ENCODE measurements at places on chromosomes 2 and 18.

GRCh38 chr2:128756365-128756717, 437.7 kb upstream of the HS6ST1 start:
- DNase-seq, result no peak

DNA sequence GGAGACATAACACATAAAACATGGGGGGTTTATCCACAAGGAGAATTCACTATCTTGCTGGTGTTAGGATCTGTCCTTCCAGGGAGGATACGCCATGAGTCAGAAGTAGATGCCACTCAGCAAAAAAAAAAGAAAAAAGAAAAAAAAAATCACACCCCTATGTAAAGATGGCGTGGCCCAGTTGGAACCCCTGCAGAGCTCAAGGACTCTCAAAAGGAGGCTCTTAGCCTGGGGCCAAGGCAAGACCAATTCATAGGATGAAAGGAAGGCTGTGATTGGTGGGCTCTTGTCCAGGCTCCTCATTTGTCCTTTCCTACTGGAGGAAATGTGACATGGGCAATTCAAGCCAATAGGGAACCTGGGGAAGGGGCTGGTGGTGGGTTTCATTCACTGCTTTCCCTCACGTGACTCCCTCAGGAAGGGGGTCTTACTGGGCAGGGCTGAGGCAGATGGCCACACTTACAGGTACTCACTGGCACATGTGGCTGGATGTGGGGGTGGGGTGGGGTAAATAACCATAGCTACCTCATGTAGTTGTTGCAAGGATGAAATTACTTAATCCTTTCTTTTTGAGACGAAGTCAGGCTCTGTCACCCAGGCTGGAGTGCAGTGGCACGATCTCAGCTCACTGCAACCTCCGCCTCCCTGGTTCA, 38.7 kb upstream of the HAAO start:
- no peak for DNase-seq

- DNase-seq, result no peak
Measured at GRCh38 chr2:119645173-119645855, 33.7 kb upstream of the TMEM177 start.

DNA sequence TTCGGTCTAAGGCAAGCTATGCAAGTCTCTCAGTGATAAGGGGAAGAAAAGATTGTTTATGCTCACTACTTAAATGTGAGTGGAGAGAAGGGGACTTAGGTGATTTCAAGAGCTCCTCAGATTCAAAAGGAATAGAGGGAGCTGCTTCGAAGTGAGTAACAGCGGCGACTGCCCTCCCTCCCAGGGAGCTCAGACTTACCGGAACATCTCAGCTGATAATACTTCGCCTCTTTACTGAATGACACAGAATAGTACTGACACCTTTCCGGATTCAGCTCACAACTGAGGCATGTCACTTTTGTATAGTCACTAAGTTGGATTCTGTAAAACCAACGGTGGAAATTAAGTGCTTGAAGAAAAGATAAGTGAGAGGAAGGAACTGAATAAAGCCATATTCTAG, 55.5 kb downstream of the DPP4 start:
- no peak for DNase-seq

- DNase-seq, result no peak
Measured at GRCh38 chr18:42351455-42351854, 396.4 kb downstream of the PIK3C3 start.

- no peak for DNase-seq
Measured at GRCh38 chr2:241754042-241754441, 19.6 kb downstream of the D2HGDH start.

DNA sequence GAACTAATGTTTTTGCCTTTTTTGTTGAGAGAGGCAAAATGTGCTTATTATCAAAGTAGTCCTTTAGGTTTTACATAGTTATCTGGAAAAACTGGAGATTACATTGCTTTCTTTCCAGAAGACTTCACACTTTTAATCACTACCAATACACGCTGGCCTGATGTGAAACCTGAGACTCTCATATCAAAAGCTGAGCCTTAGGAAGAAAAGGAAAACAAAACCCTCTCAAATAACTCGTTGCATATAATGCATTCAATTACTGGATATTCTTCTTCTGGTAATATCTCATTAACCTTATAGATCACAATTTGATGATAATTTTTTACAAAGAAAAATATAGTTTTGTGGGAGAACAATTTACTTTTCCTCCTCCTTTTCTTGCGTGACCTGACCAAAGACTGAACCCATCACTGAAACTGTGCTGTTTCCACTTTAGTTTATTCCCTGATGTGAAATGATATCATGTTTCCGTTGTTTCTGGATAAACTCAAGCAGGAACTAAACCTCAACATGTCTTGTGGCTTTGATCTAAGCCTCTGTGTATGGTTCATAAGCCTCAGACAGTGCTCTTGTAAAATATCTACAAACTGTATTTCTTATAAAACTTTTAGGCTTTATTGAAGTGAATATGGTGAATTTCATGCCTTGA, 332.4 kb downstream of the GULP1 start:
- no peak for DNase-seq

GRCh38 chr2:24945907-24946306, 25.8 kb downstream of the DNAJC27 start:
- no peak for DNase-seq

- no peak for DNase-seq
Measured at GRCh38 chr2:151886241-151886640, 58.0 kb upstream of the ARL5A start.

DNA sequence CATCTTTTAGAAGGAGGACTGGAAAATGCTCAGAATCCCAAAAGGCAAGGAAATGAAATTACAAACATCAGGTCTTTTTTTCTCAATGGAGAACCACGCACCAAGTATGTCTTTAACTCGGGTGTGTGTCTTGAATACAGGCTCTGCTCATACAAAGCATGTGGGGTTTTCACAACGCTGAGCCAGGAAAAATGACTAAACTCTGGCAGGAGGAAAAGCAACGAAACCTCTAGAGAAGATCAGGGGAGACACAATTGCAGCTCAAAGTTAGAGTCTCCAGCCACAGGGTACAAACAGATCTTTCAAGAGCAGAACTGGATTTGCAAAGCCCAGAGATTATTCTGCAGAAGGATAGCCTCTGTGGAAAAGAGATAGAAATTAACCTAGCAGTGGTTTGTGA, 42.8 kb upstream of the TPO start:
- DNase-seq, result no peak

- no peak for DNase-seq
Measured at GRCh38 chr2:197241596-197241995, 69.0 kb downstream of the ANKRD44 start.

DNA sequence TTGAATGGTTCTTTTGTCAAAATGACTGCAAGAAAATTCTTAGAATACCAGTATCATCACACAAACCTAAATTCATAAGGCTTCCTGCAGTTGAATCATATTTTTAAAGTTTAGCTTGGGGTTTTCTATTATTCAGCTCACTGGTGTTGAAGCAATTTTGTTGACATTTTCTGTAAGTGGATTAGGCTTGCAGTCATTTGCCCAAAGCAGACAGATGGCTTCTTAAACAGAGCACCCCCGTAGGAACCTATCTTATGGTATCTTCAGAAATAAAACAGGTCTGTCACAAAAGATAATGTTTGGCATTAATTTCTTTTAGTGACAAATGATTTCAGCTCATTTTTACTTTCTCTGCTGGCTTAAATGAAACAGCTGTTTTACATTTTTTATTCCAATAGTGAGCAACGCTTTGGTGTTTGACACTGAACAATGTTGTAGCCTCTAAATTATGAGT, 331.1 kb downstream of the PLCL1 start:
- no peak for DNase-seq

DNA sequence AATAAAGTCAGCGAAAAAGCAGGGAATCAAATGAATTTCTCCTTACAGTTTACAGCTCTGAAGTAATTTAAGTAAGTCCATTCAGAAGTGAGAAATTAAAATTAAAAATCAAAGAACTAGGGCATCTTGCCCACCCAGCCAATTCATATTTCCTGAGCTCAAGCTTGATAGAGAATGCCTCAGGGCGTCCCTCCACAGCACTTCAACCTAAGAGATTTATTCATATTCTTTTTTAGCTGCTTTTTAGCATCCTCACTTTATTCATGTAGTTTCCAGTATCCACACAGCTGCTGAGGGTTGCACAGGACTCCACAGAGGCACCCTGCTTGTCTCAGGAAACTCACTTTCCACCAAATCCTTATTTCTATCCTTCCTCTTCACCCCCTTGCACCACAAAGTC, 900.3 kb downstream of the BCL11A start:
- DNase-seq, result no peak

- DNase-seq, result no peak
Measured at GRCh38 chr2:213416832-213417231, 132.6 kb downstream of the SPAG16 start.

- no peak for DNase-seq
Measured at GRCh38 chr2:158143703-158144360, 42.2 kb downstream of the UPP2 start.

GRCh38 chr2:41488888-41489287, 558.9 kb upstream of the PKDCC start:
- no peak for DNase-seq

GRCh38 chr2:3535794-3536681, 16.7 kb upstream of the ADI1 start:
- no peak for DNase-seq

DNA sequence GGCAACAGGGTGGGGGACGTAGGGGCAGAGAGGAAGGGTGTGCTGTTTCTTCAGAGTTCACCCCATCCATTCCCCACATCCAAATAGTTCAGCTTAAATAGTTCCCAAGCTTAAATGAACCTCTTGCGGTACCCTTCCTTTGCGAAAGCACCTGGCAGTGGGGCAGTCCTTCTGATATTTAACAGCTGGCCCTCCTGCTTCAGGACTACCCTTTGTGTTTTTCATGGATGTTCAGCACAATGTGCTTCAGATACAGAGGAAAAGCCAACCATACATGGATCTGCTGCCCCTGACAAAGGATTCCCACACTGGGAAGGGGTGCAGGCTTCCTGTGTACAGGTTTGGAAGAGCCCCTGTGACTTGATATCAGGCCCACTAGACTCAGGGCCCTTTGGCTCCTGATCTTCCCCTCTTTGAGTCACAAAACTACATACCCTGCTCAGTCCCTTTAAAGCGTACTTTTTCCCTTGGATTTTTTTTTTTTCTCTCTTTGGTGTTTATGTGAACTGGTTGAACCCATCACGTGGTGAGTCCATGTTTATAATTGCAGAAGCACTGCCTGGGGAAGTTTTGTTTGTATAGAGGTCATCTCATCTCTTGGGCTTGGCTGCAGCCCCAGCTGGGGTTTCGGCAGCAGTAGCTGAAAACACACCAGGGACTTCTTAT, 45.3 kb upstream of the IGFBP5 start:
- no peak for DNase-seq

DNA sequence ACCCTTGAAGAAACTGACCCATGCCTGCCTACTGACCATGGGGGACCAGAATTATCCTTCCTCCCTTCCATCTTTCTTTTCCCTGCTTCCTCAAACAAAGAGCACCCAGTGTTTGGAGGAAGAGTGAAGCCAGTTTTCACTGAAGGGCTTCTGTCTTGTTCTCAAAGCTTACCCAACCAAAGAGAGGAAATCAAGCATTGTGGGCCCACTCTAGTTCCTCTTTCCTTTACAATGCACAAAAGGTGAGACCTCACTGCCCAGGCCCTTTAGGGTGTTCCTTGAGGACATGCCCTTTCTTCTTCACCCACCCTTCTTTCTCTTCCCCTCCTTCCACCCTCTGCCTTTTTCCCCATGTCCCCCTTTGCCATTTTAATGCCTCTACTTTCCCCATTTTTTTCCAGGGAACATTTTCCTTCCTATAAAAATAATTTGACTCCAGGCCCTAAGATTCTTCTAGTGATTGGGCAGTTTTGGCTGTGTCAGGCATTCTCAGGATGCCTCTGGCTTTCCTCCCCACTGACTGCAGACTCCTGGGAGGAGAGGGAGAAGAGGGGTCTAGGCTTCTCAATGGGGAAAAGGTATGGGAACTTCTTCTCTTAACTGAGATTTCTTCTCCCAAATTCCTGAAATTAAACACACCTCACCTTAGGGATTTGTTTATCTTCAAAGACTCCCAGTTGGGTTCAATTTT, 126.6 kb upstream of the RMDN2 start:
- DNase-seq, result no peak

DNA sequence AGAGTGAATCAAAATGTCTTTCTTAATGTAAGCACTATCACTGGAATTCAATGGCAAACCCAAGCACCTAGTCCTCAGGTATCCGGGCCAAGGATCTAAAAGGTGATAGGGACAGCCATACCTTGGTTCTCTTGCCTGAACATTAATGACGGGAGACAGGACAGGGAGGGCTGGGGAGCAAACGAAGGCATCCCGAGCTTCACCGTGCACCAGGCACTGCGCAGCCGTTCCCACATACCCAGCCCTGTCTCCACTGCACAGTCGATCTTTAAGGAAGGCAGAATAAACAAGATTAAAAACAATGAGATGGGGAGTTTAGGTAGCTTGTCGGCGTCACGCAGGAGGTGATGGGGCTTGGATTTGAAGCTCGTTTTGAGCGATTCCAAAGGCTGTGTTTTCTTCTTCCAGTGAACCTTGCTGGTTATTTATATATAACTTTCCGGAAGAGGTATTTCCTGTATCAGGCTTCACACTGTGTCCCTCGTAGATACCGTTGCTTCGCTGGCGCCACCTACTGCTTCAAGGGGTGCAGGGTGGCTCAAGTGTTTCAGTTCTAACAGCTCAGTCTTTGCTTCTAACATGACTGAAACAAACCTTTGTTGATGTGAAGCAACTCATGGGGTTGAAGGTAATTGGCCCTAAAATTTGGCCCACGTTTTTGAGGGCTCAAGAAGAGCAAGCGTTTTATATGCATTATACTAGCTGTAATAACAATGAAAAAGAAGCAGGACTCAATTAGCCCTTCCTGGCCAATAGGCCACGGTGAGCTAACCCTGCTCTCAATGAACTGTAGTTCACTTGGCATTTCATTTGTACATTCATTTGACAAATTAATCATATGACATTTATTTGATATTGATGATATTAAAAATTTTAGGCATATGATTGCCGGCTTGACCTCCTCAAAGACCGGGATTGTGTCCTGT, 77.4 kb downstream of the DCDC2C start:
- no peak for DNase-seq

DNA sequence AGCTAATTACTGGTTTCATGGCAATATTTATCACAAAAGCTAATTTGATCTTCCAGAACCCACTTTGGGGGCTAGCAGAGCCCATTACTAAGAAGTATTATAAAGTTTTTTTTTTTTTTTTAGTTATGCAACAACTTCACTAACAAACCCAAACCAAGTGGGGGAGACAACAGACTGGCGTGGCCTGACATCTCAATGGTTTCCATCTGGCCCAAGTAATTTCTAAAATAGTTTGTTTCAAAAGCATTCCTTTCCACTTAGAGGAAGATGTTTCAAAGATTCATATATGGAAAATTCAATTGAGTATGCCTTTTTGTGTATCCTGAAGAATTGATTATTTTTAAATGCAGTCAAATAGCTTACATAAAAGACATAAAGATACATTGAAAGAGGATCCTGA, 367.1 kb downstream of the HRH4 start:
- no peak for DNase-seq

- no peak for DNase-seq
Measured at GRCh38 chr2:5140347-5140746, 551.8 kb upstream of the SOX11 start.
